ENCODE measurements at places on chromosomes 7 and 10. TPM values are rescaled to one million over a fixed set of nuclear protein-coding genes. Genes with fewer than 3 reads are reported as not detected.

The SMARCD3 gene
- total RNA-seq, result 3.2 TPM

The OR13A1 gene
- total RNA-seq, result not detected

GRCh38 chr7:92749327-92749755 is 87.0 kb downstream of the CDK6 start:
- DNase-seq, result no peak

- DNase-seq, result no peak
Measured at GRCh38 chr7:72435366-72435765, 23.2 kb upstream of the CALN1 start.

Measured in dermis microvascular lymphatic vessel endothelial cell (primary cell).